ENCODE measurements at places on chromosomes 1 and 21. TPM values are rescaled to one million over a fixed set of nuclear protein-coding genes. Genes with fewer than 3 reads are reported as not detected.

DNA sequence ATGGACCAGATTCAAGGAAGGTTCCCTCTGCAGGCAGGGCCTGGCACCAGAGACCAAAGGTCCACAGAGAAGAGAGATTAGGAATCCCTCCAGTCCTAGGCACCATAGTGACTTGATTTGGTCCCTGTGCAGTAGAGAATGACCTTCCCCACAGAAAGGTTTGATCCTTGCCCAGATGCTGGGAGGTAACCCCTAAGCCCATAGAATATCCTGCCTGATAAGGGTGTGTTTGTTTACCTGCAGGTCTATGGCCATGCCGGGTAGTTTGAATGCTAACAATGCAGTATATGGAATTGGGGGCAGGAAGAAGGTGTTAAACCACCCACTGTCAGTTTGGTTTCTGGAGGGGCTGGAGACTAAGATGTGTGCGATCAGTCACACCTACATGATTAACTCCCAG lies 57.1 kb upstream of the NFASC start:
- no peaks in the 10 kb centered on the region for H3K4me1 ChIP-seq
- no peak overlapping the region for H3K4me3 ChIP-seq
- no peak for DNase-seq
- no peak overlapping the region for H3K27ac ChIP-seq
- no peaks in the 10 kb centered on the region for H3K27me3 ChIP-seq
- H3K36me3 ChIP-seq, result no peaks in the 10 kb centered on the region

- no peak for DNase-seq
- H3K27ac ChIP-seq, result no peak overlapping the region
- H3K4me3 ChIP-seq, result no peak overlapping the region
- no peaks in the 10 kb centered on the region for H3K36me3 ChIP-seq
- H3K4me1 ChIP-seq, result no peaks in the 10 kb centered on the region
- H3K27me3 ChIP-seq, result no peaks in the 10 kb centered on the region
Measured at GRCh38 chr1:187383366-187383765, 554.6 kb downstream of the PLA2G4A start.

- no peak overlapping the region for H3K27ac ChIP-seq
- no peaks in the 10 kb centered on the region for H3K27me3 ChIP-seq
- no peaks in the 10 kb centered on the region for H3K4me1 ChIP-seq
Measured at GRCh38 chr1:179856296-179856695, 21.3 kb downstream of the TOR1AIP2 start.

DNA sequence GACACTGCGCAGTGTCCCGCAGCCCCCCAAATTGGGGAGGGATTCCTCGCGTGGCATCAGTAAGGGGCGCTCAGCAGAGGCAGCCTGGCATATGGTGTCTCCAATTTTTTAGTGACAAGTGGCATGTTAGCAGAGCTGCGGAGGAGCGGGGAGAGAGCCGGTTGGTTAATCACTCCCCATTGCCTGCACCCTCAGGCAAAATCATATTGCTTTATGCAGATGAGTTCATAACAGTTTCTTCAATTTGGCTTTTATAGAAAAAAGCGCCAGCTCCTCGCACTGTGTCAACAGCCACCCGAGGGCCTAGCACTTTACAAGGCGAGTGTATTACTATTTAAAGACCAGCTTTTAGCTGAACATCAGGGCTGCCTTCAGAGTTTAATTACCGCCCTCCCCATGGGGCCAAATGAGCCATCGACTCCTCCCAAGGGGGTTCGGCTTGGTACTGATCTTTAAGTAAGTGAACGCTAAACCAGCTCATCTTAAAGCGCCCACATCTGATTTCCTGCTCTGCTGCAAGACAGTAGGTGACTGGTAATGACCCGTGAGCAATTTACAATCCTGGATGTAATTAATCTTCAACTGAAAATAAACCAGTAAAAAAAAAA lies 298.9 kb downstream of the DSCAM start:
- H3K27ac ChIP-seq, result no peak overlapping the region
- no peak overlapping the region for H3K4me3 ChIP-seq
- no peaks in the 10 kb centered on the region for H3K27me3 ChIP-seq
- H3K4me1 ChIP-seq, result no peaks in the 10 kb centered on the region
- no peak for DNase-seq

GRCh38 chr1:40784141-40784770 lies 669 bp downstream of the KCNQ4 start:
- peak overlapping the region; percentile 57 for H3K4me3 ChIP-seq
- no peaks in the 10 kb centered on the region for H3K27me3 ChIP-seq
- H3K36me3 ChIP-seq, result no peaks in the 10 kb centered on the region

DNA sequence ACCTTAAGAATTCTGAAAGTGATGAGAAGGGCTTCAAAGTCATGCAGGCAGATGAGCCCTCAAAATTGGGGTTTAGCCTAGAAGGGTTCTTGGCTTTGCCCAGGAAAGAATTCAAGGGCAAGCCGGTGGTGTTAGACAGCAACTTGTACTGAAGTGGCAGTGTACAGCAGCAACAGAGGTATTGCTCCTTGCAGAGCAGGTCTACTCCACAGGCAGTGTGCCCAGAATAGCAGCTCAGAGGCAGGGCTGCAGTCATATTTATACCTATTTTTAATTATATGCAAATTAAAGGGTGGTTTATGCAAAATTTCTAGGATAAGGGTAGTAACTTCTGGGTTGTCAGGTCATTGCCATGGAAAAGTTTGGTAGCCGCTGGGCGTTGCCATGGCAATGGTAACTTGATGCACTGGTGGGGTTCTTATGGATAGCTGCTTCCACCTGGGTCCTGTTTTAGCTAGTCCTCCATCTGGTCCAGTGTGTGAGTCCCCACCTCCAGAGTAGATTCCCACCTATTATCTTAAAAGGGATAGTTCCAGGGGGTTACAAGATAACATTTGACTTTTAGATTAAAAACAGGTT lies 57.9 kb upstream of the CR2 start:
- DNase-seq, result no peak
- H3K4me1 ChIP-seq, result no peaks in the 10 kb centered on the region
- H3K36me3 ChIP-seq, result no peaks in the 10 kb centered on the region
- no peaks in the 10 kb centered on the region for H3K27me3 ChIP-seq

- no peaks in the 10 kb centered on the region for H3K36me3 ChIP-seq
- no peaks in the 10 kb centered on the region for H3K27me3 ChIP-seq
- no peak overlapping the region for H3K4me3 ChIP-seq
- no peak overlapping the region for H3K27ac ChIP-seq
Measured at GRCh38 chr1:30419831-30420230, 303.6 kb downstream of the MATN1 start.

- peaks cover 5% of the 10 kb centered on the region for H3K36me3 ChIP-seq
- H3K27ac ChIP-seq, result peak overlapping the region; percentile 8
- H3K4me1 ChIP-seq, result peaks cover 17% of the 10 kb centered on the region
Measured at GRCh38 chr1:26861286-26861701, 1.7 kb upstream of the SFN start.

- peak overlapping the region; percentile 85 for H3K4me3 ChIP-seq
- no peak for DNase-seq
- H3K27ac ChIP-seq, result peak overlapping the region; percentile 86
- no peaks in the 10 kb centered on the region for H3K27me3 ChIP-seq
- peaks cover 21% of the 10 kb centered on the region for H3K4me1 ChIP-seq
- H3K36me3 ChIP-seq, result no peaks in the 10 kb centered on the region
Measured at GRCh38 chr1:113072141-113072756, 749 bp upstream of the LRIG2 start.

DNA sequence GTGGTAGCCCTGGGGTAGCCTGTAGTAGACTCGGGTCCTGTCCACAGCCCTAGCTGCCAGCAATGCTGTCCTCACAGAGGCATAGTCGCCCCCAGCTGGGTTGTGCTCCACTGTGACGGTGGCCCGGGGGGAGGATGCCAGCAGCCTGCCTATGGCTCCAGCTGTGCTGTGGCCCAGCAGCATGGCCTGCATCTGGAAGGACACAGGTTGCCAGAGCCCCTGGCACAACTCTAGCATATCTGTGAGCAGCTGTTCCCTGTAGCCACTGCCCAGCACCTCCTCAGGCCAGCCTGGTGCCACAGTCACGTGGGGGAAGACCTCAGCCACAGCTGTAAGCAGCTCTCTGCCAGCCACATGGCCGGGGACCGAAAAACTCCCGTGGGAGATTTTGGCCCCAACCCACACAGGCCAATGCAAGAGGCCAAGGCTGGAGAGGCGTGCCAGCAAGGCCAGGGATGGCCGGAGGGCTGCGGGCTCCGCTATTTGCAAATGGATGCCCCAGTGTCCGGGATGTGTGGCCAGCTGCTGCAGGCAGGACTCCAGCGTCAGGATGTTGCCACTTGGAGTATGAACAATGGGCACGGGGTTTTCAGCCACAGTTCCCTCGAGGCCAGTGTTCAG lies 13.9 kb downstream of the FAM151A start:
- no peak for DNase-seq
- H3K27me3 ChIP-seq, result no peaks in the 10 kb centered on the region
- no peak overlapping the region for H3K4me3 ChIP-seq
- no peak overlapping the region for H3K27ac ChIP-seq
- no peaks in the 10 kb centered on the region for H3K4me1 ChIP-seq

DNA sequence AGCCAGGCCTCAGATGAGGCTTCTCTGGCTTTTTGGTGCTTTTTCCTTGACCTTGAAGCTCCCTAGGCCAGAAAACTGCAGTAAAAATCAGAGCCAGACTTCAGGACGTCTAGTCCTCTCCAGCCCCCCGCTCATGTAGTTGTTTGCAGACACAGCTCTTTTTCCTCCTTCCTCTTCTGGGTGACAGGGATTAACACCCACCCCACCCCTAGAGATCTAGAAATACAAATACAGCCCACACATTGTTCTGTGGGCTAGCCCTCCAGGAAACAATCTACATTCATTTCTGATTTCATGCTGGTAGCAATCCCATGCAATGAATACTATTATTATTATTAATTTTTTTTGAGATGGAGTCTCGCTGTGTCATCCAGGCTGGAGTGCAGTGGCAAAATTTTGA lies 9.9 kb upstream of the CLSTN1 start:
- H3K4me3 ChIP-seq, result no peak overlapping the region
- no peaks in the 10 kb centered on the region for H3K27me3 ChIP-seq

DNA sequence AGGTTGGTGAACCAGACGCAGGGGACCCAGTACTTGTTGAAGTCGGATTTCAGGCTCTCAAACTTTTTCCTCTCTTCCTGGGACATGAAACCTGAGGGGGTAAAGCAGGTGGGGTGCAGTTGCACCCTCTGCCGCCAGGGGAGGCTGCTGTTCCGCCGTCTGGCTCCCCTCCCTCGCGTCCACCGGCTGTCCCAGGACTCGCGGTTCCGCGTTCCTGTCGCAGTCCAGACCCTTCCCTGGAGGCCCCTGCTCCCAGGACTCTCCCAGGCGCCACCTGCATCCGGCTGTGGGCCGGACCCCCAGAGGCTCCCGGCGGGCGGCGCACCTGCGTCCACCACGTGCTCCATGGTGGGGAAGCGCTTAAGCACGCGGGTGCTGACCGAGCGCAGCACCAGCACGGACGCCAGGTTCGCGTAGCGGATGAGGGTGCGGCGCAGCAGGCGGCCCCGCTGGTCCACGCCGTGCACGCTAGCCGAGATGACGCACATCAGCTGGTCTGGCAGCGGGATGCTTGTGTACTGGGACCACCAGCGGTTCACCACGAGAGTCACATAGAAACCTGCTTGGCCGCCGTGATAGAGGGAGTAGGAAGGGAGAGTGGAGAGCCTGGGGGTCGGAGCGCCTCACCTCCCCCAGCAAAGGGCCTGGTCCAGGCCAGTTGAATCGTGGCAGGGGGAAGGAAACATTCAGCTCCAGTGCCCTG lies 1.7 kb downstream of the BEST4 start:
- H3K36me3 ChIP-seq, result no peaks in the 10 kb centered on the region
- peak overlapping the region; percentile 55 for H3K4me3 ChIP-seq
- H3K4me1 ChIP-seq, result peaks cover 30% of the 10 kb centered on the region
- peak; percentile 93 for DNase-seq

GRCh38 chr1:5950994-5951785 lies 41.0 kb downstream of the NPHP4 start:
- no peaks in the 10 kb centered on the region for H3K27me3 ChIP-seq
- H3K4me1 ChIP-seq, result no peaks in the 10 kb centered on the region
- no peak overlapping the region for H3K4me3 ChIP-seq
- no peak overlapping the region for H3K27ac ChIP-seq
- DNase-seq, result no peak

DNA sequence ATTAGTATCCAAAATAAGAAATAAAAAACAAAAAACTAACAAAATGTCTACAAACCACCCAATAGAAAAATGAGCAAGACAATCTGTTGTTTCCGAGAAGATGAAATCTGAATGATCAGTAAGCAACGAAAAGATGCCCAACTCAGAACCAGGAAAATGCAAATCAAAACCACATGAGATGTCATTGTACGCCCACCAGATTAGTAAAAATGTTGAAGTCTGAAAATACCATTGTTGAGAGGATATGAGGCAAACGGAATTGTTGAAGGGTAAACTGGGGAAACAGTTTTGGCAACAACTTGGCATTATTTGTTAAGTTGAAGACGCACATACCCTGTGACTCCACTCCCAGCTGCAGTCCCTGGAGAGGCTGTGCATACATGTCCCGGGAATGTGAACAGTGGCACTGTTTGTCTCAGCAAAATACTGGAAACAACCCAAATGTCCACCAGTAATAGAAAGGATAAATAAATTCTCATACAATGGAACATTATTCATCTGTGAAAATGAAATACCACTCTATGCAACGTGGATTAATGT lies 10.6 kb downstream of the ZBTB17 start:
- H3K27ac ChIP-seq, result peak overlapping the region; percentile 89
- no peaks in the 10 kb centered on the region for H3K36me3 ChIP-seq
- H3K4me3 ChIP-seq, result no peak overlapping the region
- H3K4me1 ChIP-seq, result peaks cover 57% of the 10 kb centered on the region
- no peak for DNase-seq

GRCh38 chr1:92964998-92965397 lies 3.7 kb upstream of the DIPK1A start:
- no peak overlapping the region for H3K27ac ChIP-seq
- no peaks in the 10 kb centered on the region for H3K27me3 ChIP-seq
- no peaks in the 10 kb centered on the region for H3K36me3 ChIP-seq
- peaks cover 10% of the 10 kb centered on the region for H3K4me1 ChIP-seq

- H3K36me3 ChIP-seq, result no peaks in the 10 kb centered on the region
- no peaks in the 10 kb centered on the region for H3K27me3 ChIP-seq
- H3K27ac ChIP-seq, result no peak overlapping the region
- H3K4me1 ChIP-seq, result peaks cover 10% of the 10 kb centered on the region
Measured at GRCh38 chr21:29201186-29201585, 70.7 kb downstream of the MAP3K7CL start.

The ACTL8 gene
- not detected for total RNA-seq

The ZBTB40 gene
- total RNA-seq, result 20.1 TPM

The SON gene
- 325 TPM for total RNA-seq

The FCGR2B gene
- 32.8 TPM for total RNA-seq

The ACOT11 gene
- total RNA-seq, result 6.2 TPM

The ELAVL4 gene
- not detected for total RNA-seq

The IL24 gene
- total RNA-seq, result not detected

The PGLYRP3 gene
- not detected for total RNA-seq

The TMEM53 gene
- 15.2 TPM for total RNA-seq

The KCNE2 gene
- not detected for total RNA-seq

The RBM15 gene
- total RNA-seq, result 35.0 TPM

All from upper lobe of left lung (tissue), 6 donors.